ENCODE measurements at places on chromosomes 1 and 21.

DNA sequence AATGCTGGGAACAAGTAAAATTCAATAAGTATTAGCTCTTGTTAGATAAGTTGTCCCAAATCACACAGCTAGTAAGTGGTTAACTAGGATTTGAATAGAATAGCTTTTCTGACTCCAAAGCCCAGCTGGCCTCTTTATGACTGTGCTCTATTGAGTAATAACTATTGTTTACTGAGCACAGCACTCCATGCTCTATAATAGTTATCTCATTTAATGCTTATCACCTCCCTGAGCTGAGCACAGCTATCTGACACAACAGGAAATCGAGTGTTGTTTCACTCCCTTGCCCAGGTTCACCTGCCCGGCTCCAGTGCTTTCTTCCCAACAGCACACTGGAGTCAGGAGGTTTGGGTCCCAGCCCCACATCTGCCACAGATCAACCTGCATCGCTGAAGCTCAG is 38.8 kb upstream of the STMN1 start:
- DNase-seq = no peak

- no peak for DNase-seq
These were observed 11.8 kb downstream of the ZBTB17 start for GRCh38 chr1:15963968-15964648.

- peak; percentile 96 for DNase-seq
These were observed 80.6 kb upstream of the SLFNL1 start for GRCh38 chr1:41101950-41102607.

- DNase-seq = no peak
These were observed 85.0 kb downstream of the RGS21 start for GRCh38 chr1:192401825-192402224.
